ENCODE measurements at places on chromosomes 4 and X.

DNA sequence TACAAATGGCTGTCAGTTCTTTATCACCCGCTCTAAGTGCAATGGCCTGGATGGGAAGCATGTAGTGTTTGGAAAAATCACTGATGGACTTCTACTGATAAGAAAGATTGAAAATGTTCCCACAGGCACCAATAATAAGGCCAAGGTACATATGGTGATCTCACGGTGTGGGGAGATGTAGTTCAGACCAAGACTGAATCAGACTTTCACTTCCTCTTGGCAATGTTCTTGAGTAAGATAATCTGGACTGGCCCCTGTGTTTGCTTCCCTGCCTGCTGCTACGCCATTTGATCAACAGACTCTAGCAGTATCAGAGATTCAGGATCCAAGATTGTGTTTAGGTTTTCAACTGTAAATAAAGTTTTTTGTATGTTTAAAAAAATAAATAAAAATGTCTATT is 682.2 kb upstream of the AMOT start:
- no peak for DNase-seq

DNA sequence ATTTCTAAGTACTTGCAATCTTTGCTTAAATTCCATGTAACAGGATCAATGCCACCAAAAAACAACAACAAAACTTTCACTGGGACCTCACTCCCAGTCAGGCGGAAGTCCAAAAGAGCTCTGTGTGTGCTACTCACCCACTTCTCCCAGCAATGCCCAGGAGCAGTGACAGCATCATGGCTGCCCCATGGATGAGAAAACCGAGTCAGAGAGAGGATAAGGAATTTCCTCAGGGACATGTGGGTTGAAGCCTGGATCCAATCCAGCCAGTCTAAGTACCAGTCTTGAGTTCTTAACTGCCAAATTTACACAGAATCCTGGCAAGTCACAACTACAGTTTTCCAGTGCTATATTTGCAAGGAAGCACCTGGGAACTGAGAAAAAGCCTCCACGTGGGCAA is 64.5 kb downstream of the STX18 start:
- DNase-seq: no peak

GRCh38 chrX:101408532-101408841 is 465 bp downstream of the HNRNPH2 start:
- no peak for DNase-seq

DNA sequence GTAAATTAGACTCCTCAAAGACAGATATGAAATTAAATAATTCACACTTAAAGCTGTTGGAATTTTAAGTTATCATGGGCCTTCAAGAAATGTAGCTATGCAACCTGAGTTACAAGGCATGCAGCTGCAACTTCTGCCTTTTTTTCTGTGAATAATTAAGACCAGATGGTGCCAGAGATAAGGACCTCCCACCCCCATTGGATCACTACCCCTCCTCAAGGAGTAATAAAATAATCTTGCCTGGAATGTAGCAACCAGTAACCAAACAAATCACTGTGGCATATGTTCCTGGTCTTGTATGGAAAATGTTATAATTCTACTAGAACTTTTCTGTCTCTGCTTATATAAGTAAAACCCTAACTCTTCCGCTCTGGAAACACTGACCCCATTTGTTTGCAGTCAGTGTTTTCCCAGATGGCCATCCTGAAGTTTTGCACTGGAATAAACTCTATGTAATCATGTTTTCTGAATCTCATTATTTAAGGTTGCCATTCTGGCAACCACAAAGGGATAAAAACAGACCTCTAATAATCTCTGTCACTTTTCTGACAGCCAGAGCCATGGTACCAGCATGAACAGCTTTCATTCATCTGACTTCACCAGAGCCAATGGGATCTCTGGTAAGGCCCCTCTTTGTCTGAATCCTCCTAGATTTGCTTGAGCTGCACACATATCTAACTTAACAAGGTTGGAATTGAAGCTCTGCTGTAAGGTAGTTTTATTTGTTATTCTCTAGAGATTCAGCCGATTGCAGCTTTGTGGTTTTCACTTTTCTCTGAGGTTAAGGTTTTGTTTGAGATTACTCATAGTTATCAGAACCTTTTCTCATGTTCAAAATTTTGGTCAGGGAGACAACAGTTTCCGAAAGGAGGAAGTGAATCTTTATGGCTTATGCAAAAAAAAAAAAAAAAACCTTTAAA is 274.6 kb downstream of the NAF1 start:
- DNase-seq: no peak

DNA sequence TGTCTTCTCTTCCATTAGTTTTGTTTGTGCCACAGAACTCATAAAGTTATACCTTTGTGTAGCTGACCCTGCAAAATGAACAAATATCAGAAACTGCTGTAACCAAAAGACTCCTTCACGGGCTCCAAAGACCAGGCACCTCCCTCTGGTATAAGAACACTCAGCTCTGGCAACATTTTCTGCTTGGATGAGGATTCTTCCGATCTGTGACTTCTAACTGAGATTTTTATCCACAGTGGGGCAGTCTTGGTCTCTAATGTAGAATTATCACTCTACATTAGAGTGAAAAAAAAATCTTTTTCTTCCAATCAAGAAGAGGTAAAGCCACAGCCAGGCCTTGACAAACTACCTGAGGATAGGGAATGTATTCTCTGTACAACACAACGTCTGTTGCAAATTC is 38.5 kb upstream of the PRSS48 start:
- DNase-seq: no peak

- no peak for DNase-seq
Measured at GRCh38 chr4:112251019-112251643, 19.5 kb downstream of the AP1AR start.

- no peak for DNase-seq
Measured at GRCh38 chr4:8507196-8507570, 66.6 kb downstream of the TRMT44 start.

DNA sequence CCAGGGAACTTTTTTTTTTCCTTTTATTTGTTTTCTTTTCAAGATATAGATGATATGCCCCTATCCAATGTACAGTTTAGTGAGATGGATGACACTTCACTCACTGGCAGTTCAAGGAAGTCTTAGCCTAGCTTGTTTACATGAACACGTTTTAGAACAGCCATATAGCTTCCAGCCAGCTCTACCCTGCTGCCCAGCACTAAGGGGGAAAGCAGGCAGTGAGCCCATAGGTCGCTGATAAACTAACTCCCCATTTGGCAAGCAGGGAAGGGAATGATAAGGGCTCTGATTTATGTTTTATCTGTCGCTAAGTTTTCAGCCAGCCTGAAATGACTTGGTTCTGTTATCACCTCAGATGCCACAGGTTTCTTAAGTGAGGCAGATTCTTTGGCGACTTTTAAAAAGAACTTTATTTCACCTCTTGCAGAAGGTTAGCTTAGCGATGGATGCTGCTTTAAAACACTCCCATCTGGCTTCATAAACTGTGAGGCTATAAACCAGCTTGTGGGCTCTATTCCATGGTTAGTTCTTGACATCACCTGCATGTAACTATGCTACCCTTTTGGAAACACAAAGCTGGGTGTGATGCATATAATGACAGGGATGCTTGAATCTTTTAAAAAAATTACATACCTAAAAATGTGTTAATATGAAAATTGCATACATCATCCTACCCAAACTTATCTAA is 348.4 kb downstream of the FBXO8 start:
- DNase-seq: no peak

DNA sequence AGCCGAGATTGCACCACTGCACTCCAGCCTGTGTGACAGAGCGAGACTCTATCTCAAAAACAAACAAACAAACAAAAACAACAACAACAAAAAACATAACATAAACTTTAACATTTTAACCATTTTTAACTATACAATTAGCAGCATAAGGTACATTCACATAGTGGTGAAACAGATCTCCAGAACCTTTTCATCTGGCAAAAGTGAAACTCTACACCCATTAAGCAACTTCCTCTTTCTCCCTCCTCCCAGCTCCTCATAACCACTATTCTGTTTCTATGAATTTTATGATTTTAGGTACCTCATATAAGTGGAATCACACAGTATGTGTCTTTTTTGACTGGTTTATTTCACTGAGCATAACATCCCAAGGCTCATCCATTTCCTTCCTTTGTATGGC is 103.6 kb downstream of the FAM13A start:
- no peak for DNase-seq

DNA sequence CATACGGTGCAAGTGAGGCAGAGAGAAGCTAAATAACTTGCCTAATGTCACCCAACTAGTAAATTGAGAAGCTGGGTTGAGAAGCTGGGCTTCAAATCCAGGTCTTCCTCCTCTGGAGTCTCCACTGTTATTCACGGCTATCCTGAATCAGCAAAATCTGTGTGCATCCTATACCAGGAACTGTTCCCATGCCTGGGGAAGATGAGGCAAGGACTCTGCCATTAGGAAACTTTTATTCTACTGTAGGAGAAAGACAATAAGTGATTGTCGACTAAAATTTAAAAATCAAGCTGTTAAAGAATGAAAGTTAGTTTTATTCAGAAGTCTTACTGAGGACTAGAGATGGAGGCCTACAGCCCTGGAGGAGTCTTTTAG is 872 bp upstream of the TEC start:
- no peak for DNase-seq

GRCh38 chrX:46597208-46597607 is 23.6 kb downstream of the CHST7 start:
- DNase-seq: no peak

DNA sequence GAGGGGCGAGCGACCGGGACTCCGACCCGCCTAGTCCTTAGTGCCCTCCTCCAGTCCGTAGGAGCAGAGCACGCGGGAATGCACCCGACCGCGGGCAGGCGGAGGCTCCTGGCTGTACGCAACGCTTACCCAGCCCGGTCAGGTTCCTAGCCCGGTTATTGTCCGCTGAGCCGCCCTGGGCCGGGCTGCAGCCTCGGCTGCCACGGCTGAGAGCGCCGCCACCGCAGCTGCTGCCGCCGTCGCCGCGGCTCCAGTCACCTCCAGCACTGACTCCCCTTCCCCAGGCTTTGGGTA is at the start of gene AMER1:
AMER1 (minus strand) TSS at position 268 of the 294 bp plus-strand sequence. CDS start 12,422 bp downstream, outside the sequence.
- DNase-seq: peak; percentile 47

DNA sequence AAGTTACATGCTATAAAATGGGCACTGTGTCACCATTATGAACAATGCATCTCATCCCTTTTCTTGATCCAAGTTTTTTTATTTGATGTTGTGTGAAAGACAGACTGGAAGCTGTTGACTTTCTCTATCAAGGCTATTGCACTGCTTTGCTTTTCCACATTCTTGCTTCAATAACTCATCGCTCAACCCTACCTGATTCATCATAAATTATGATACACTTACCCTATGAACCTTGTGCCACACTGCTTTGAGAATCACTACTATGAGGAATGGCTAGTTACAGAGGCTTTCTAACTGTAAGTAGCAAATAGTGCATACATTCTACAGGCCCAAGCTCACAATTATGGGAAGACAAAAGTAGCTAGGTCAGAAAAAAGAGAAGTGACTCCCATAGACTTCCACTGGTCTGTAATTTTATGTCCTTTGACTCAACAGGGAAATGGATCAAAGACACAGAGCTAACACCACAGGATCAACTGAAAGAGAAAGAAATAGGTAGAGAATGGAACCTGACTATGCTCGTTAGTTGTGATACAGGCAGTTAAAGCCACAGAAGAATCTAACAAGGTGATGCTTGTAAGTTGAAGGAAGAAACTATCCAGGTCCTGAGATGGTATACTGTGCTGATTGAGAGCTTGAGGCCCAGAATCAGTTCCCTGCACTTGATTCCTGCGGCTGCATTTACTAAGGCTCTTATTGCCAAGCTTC is 163.5 kb downstream of the PPP3CA start:
- DNase-seq: no peak

DNA sequence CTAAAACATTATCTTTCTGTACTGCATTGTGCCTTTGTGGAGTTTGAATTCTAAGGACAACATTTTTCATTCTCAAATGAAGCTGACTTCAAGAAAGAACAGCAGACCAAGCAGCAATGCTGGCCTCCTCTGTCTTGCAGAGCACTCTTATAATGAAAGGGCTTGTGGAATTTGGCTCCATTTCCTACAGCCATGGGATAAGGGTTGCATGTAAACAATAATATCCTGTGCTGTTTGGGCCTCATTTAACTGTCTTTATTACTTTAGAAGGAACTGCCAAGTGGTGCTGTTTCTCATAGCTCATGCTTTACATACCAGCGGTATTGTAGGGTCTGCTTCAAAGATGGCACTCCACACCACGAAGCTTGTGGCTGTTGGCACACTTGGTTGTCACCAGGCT is 111.4 kb upstream of the EOLA2 start:
- DNase-seq: no peak

DNA sequence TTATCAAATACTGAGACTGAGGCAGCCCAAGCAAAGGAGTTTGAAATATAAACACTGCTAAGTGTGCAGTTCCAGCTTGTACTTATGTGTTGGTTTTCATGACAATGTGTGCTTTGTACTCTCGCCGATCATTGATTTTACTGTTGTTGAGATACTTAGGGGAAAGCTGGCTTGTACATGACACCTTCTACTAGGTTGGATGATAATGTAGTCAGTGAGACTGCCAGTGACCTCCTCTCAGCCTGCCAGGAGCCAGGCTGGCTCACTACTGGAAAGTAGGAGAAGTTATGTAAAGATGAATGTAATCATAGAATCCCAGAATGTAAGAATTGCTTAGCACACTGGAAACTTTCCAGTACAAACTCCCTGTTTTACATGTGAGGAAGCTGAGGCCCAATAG is 132.0 kb downstream of the AFF2 start:
- no peak for DNase-seq

DNA sequence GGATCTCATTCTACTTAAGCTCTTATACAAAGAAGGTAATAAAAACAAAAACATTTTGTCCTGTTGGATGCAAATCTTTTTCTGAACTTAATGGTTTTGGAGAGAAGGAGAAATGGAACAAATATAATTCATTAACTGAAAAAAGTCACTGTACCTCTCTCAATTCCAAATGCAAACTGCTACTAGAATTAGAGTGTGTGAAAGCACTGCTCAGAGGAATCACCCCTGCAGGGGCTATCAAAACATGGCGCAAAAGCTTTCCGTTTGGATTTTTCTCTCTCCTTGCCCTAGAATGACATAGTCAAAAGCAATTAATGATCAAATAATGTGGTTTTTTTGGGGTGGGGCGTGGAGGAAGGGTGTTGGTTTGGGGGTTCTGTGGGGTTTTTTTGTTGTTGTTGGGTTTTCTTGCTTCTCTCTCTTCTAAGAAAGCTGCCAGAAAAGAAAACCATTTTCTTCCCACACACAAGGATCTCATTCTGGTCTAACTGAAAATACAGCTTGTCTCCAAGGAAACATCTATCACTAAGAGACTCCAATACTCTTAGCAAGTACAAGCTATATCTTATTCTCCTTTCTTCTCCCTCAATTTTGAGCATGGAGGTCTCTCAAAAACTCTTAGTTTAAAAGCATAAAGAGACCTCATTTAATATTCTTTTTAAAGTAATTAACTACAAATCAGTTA is 41.6 kb downstream of the USP46 start:
- no peak for DNase-seq

DNA sequence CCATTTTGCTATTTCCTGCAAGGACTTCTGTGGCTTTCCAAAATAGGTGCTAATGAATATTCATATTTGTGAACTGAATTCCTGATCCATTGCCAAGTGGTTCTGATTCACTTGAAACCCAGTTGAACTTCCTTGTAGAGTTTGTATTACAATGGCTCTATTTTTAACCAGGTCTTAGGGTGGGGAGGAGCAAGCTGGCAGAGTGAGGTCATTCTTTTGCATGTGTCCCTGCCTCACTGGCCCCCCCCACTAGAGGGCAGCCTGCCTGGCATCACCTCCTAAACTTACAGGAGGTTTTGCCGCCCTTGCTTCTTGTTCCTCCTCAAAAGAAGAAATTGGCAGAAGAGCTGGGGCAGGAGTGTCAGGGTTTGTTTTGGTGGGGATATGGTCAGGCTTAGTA is 10.5 kb downstream of the PTTG2 start:
- no peak for DNase-seq
